ENCODE measurements at places on chromosomes 11 and 22.

GRCh38 chr11:62556108-62556874 is 9.7 kb upstream of the AHNAK start:
- DNase-seq = peak; percentile 97

DNA sequence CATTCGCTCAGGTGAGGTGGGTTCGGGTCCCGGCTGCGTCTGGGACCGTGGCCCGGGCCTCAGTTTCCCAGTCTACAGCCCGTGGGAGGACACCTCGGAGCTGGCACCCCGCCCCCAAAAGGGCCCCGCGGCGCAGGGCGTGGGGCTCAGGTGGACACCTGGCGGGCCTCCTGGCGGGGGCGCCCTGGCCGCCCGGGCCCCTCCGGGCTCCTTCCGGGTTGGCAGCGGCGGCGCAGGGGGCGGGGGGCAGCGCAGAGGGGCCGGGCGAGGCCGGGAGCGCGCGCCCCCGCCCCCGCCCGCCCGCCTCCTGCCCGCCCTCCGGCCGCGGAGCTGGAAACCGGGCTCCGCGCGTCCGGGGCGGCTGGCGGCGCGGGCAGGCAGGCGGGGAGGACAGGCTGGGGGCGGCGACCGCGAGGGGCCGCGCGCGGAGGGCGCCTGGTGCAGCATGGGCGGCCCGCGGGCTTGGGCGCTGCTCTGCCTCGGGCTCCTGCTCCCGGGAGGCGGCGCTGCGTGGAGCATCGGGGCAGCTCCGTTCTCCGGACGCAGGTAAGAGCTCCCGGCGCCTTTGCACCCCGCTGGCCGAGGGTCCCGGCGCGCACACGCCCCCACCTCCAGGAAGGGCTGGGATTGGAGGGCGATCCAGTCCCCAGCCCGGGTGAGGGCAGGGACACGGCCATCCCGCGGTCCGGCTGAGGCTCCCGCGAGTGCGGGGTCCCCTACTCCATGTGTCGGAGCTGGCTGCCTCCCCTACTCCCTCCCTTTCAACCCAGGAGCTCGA is at the start of gene EMID1:
EMID1 (plus strand) TSS at position 303 of the 778 bp plus-strand sequence; CDS start at position 446, 143 bp downstream.
- no peak for DNase-seq

GRCh38 chr22:39177791-39178190 is 25.3 kb upstream of the CBX7 start:
- DNase-seq = no peak

DNA sequence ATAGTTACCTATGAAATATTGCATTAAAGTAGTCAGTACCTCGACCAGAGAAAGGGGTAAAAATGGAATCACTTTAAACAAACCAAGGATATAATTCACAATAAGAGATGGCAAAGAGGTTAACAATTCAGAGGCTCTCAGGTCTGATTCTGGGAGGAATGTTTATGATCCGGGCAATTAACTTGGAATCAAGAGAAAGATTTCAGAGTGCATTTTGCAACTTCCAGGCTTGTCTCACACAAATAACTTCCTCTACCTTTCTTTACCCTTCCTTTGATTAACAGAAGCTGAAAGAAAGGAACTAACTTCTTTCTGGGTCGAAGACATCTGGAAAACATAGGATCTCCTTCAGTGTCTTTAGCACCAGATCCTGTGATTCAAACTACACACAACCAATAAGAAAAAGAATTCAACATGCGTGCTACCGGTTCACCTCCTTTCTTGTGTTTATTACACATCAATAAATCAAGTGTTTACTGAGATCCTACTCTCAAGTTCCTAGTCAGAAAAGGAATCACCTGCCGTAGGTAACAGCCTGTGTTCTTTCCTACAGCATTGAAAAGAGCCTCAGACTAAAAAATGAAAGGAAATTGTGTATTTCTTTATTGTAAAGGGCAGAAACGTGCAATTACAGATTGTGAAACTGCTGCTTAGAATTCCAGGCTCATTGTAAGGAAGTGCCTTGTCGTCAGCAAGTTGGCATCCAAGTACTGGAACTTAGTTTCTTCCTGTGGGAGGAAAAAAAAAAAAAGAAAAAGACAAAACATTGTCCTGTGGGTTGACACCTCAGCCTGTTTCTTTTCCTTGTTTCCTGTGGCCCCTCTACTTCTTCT is 29.5 kb downstream of the CARD18 start:
- DNase-seq = no peak

GRCh38 chr22:20647586-20648305 is 126.2 kb upstream of the SERPIND1 start:
- DNase-seq = no peak

DNA sequence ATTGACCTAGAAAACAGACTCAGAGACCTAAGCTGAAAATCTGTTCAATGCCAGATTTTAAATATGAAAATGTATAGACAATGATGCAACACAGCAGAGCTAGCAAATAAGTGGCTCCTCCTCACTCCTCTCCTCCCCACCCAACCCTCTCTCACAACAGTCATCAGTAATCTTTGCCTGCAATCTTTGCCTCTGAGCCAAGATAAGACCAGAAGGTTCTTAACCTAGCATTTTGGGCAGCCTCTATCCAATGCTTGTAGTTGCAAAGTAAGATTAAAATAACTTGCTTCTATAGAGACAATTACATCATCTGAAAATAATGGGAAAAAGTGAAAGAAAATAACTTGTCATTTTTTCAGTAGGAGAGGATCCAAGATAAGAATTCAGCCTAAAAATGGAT is 117.3 kb downstream of the PARVA start:
- no peak for DNase-seq

DNA sequence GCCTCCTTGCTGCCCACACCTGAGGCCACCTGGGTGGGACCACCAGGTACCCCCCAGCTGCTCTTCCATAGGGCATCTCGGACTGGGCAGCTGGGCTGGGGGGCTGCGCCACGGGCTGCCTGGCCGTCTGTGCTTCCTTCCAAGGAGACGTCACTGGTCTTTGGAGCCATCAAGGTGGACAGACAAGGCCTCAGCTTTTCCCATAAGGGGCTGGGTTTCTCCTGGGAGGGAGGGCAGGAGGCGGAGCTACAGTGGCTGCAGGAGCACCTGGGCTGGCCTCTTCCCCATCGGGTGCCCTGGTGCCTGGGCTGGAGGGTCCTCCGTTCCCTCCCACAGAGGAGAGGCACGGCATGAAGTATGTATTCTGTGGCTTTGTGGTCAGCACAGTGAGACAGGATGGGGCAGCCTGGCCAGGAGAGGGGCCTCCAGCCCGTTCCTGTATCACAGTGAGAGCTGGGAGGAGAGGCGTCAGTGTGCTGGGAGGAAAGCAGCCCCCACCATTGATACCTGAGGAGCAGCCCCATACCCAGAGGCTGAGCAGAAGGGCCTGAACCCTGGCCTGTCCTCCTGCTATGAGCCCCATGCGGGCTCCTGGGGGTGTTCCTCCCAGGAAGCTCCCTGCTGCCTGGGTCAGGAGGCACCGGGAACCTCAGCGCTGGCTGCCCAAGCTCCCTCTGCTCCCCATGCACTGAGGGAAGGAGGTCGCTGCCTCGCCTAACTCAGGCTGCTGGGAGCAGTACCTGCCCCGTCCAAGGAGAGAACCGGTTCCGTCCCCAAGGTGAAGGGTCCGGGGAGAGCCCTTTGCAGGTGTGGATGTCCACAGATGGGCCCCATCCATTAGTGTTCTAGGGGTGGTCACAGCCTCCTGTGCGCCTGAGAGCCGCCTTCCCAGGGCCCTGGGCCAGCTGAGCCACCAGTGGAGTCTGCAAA is 1075.0 kb downstream of the BRD1 start:
- no peak for DNase-seq

- DNase-seq = no peak
Measured at GRCh38 chr11:75535071-75535470, 9.3 kb upstream of the GDPD5 start.

- no peak for DNase-seq
Measured at GRCh38 chr11:64053699-64054098, 18.0 kb downstream of the FLRT1 start.

DNA sequence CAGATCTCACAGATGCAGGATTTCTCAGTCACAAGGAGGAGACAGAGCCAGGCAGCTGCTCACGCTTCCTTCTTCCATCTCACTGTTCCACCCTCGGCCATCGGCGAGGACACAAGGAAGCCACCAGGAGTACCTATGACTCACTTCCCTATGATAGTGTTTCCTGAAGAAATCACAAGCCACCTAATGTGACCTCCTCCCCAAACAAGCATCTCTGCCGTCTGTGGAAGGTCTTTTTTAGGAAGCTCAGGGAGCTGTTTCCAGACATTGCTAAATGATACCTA is 672.7 kb downstream of the TBC1D22A start:
- no peak for DNase-seq

DNA sequence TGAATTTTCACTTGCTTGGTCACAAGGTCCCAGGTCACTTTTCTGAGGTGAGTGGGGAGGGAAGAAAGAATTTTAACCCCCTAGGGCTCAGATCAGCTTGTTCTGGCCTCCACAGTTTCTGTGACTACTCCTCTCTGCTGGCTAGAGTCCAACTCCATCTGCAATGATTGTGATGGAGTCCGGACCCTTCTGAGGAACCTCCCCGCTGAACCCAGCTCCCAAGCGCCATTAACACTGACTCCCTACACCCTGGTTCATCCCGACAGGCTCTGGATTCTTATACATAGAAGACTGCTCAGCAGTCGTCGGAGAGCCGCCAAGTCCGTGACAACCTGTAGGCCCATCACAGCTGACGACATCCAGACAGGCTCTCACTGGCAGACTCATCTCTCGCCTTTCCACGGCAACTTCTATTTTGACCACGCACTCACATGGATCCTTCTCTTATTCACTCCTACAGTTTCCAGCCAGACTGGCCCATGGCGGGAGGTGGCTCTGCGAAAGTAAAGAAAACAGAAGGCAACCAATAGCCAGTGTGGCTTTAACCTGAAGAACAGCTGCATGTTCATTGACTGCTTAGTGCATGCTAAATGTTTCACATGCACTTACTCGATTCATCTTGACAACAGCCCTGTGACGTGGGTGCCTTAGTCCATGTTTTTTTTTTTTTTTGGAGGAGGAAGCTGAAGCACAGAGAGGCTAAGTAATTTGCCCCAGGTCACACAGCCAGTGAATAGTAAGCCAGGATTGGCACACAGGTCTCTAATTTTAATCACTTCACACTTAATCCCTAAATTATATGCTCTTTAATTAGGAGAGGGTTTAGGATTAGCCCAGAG is 68.0 kb upstream of the PRDM11 start:
- no peak for DNase-seq

DNA sequence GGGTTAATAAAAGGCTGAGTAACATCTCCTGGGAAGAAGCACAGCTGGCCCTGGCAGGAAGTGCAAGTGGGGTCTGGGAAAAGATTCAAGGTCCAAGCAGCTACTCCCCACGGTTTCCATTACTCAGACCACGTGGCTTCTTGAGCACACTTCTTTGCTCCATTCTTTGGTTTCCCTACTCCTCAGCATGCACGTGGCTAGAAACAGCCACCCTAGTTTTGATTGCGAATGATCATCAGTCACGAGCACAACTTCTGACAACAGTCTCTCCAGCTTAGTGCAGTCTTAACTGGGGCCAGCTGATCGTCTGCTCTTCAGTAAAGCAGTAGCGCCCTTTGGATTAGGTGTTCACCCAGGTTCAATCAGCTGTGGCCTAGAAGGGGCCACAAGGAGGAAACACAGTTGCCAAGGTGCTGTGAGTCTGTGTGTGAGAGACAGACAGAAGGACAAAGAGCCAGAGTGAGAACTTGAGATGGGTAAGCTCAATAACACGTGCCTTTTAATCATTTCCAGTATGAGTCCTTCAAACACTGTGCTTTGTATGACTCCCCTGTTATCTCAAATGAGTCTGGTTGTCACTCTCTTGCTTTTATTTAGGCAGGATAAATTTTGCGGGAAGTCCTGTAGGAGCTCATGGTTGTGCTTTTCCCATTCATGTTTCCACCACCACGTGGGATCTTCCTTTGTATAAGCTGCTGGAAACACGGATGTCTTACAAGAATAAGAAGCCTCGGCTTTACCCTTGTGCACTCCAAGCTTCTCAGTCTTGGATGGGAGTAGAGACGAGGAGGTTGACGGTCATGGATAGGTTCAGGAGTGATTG is 901 bp upstream of the PARVA start:
- peak; percentile 33 for DNase-seq

DNA sequence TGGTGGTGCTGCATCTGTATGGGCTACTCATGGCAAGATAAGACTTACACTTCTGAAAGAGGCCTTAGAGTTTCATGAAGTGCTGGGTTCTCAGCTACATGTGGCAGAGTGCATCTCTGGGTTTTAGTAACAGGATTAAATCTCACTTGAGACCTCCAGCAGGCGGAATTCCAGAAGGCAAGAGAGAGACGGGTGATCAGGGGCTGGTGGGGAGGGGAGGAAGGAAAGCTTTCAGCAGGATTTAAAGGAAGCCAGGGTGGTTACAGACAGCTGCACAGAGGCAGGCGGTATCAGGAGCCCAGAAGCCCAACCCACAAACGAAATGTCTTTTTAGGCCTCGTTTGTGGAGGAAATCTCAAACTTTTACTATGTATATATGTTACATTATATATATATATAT is 56.2 kb upstream of the CD82 start:
- no peak for DNase-seq

- no peak for DNase-seq
Measured at GRCh38 chr22:45203150-45203951, 37.3 kb downstream of the KIAA0930 start.

DNA sequence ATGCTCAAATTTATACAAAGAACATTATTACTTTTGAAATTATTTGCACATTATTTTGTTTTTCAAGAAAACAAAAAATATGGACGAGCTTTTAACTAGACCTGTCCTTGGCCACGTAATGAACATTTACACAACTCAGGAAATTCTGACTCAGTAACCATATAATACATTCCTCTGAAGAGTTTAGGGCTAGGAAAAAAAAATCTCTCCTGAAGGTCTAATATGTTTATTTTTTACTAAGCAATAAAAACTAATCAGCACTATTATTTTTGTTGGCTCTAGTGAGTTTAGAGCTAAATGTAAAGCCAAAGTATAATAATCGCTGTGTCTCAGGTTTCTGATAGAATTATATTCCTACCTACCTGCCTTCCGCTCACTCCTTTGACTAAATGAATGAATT is 187.5 kb downstream of the SWAP70 start:
- DNase-seq = no peak

GRCh38 chr11:28743061-28743550 is 634.9 kb downstream of the METTL15 start:
- no peak for DNase-seq

GRCh38 chr11:65479184-65480145 is 19.4 kb upstream of the MALAT1 start:
- no peak for DNase-seq

GRCh38 chr22:49299821-49300231 is 527.8 kb downstream of the BRD1 start:
- DNase-seq = no peak

- DNase-seq = no peak
Measured at GRCh38 chr22:32555581-32555980, 81.0 kb downstream of the FBXO7 start.

- peak; percentile 47 for DNase-seq
Measured at GRCh38 chr22:35446365-35446764, 46.4 kb downstream of the MCM5 start.

DNA sequence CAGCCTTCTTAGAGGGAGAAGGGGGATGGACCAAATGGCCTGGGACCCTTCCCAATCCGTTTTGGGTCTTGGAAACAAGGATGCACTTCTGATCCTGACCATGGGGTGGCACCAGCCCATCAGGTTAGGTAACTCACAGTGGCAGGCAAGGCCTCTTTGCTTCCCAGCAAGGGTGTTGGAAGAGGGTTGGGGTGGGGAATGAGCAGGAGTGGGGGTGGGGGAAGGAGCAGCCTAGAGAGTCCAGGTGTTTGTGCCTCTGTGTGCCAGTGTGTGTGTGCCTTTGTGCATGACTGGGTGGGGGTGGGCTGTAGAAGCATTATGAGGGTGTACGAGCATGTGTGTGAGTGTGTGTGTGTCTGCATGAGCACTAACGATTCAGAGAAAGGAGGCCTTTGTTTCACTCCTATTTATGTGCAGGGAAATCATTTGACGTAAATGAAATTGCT is 213.1 kb downstream of the INSC start:
- no peak for DNase-seq

All from HFF-Myc (cell line).